EH (cell line): ENCODE measurements at places on chromosomes 13 and 19.

DNA sequence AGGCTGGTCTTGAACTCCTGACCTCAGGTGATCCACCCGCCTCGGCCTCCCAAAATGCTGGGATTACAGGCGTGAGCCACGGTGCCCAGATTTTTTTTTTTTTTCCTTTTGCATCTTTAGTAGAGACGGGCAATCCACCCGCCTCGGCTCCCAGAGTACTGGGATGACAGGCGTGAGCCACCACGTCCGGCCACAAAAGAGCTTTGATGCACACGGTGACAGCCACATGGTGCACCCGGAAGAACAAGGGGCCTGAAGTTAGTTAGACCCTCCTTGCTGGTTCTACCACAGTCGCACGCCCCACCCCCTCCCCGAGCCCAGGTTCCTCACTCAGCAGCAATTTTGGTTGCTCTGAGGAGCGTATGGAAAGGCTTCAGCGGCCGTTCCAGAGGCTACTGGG lies 54.2 kb upstream of the USE1 start:
- DNase-seq = no peak

GRCh38 chr13:96795670-96796069 lies 198.6 kb downstream of the OXGR1 start:
- no peak for DNase-seq

GRCh38 chr13:100525453-100526317 lies 62.9 kb downstream of the GGACT start:
- no peak for DNase-seq

DNA sequence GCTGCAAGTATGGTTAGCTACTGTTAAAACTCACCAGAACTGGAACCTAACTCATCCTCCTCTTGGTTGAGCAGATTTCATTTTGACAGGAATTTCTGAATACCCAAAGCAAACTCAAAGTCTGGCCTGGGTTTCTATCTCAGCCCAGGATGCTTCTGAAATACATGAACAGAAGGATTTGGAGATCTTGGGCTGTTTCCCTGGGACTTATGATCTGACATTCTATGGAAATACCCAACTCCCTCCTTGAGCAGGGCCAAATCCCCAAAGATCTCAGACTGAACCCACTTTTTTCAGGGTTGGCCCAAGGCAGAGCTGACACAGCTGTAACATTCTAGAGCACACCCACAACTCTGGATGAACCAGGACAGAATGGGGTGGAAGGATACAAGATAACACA lies 1.1 kb upstream of the ITM2B start:
- no peak for DNase-seq

DNA sequence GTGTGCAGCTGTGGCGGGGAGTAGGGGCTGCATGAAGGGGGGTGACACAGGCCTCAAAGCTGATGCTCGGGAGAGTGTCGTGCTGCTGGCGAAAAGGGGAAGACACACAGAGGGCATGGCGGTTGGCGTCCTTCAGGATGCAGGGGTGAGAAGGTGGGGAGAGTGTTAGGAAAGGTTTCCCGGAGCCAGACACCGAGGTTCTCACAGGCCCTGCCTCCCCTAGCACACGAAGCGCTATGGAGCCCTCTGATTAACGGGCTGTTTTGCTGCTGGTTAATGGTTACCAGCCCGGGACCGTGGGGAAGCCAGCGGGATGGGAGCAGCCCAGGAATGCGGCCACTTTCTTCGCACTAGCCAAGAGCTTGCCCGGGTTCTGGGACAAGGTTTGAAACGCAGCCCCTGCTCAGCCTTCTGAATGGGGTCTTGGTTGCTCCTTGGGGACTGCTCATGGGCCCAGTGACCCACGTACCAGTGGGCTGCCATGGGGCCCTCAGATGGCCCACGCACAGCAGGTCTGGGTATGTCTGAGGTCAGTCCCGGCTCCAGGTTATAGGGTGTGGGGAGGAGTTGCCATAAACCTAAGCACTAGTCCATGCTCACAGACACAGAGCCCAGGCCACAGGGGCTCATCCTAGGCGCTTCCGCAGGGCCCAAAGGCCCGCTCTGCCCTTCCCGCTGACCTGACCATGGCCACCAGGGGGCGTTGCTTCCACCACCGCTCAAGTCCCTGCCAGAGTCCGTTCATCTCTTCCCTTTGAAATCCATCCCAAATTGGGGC lies 31.3 kb upstream of the ISYNA1 start:
- DNase-seq = peak; percentile 66

GRCh38 chr13:41802684-41803444 lies 158.0 kb downstream of the VWA8 start:
- DNase-seq = peak; percentile 84

DNA sequence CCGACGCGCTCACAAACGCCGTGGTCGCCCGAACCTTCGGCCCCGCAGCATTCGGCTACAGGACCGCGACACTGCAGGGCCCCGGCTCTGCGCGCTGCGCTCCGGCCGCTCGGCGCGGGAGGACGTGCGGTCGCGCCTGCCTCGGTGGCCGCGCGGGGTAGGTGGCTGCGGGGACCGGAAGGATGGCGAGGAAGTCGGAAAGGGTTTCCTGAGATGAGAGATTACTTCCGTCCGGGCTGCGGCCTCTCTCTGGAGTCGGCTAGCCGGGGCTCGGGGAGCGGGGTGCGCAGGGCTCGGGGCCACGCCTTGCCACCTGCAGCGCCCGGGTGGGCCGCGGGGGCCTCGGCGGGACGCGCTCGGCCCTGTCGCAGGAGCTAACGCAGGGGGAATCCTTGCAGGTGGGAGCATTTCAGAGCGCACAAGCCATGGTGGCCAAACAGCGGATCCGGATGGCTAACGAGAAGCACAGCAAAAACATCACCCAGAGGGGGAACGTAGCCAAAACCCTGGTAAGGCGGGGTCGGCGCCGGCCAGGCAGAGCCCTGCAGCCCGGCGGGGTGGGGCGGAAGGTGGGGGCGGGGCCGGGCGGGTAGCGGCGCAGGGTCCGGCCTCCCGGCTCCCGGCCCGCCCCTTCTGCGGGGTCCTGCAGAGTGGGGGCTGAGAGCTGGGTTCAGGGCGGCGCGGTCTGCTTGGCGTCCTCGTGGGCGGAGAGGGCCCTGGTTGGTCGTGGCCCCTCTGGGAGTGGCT lies at the start of gene SERP2:
Gene SERP2 (plus strand): TSS at position 224 of the 747 bp plus-strand sequence. CDS start 202 bp downstream, at position 426.
- peak; percentile 27 for DNase-seq

- no peak for DNase-seq
Measured at GRCh38 chr13:107250628-107251027, 682.7 kb upstream of the ARGLU1 start.

GRCh38 chr19:7928741-7929701 lies 3.1 kb upstream of the CTXN1 start:
- DNase-seq = peak; percentile 91

DNA sequence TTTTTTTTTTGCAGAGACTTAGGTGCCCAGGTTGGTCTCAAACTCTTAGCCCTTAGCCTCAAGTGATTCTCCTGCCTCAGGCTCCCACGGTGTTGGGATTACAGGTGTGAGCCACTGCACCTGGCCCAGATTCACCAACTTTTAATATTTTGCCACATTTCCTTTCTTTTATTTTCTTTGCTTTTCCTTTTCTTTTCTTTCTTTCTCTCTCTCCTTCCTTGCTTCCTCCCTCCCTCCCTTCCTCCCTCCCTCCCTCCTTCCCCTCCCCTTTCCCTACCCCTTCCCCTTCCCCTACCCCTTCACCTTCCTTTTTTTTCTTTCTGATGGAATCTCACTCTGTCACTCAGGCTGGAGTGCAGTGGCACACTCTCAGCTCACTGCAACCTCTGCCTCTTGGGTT lies 35.3 kb downstream of the BICRA start:
- DNase-seq = no peak

DNA sequence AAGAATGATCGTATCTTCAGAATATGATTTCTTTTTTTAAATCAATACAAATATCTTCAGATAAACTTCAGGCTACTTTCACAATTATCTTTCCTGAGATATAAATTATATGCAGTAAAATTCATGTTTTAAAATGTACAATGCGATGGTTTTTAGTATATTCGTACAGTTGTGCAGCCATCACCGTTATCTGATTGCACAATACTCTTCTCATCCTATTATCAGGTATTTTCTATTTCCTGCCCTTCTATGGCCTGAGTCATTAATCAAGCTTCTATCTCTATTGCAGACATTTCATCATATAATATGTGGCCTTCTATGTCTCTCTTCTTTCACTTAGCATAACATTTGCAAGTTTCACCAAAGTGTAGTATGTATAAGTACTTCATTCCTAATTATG lies 1360.2 kb upstream of the SLC10A2 start:
- no peak for DNase-seq

GRCh38 chr19:33864311-33864850 lies 67.7 kb downstream of the KCTD15 start:
- DNase-seq = no peak

DNA sequence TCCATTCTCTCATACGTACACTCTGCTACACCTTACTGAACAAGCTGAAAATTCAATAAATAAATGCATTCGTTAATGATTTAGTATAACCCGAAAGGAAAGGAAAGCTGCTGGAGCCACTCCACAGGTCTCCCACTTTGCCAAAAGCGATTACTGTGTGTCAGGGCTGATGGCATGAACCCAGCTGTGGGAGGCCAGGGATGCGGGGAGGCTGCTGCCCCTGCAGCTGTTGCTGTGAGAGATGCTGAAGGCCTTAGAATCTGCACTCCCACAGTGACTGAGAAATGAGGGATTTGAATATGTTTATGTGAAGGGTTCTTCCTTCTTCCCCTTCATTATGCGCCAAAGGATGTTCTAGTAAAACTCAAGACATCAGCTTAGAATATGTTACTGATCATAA lies 58.7 kb upstream of the NBEA start:
- no peak for DNase-seq

DNA sequence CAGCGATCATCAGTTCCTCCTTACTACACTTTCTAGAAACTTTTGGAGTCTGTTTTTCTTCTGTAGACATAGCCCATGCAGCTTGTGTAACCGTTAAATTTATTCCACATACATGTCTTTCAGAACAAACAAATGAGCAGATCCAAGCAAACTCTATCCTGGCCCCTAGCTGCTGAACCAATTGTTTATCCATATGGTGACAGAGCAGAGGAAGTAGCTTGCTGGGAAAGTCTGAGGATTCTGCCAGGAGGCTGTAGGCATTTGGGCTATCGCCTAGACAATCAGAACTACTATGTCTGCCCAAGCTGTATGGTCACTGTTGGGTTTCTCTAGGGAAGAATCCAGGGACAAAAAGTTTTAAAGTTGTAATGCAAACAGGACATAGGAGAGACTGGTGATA lies 343.7 kb downstream of the SPRY2 start:
- no peak for DNase-seq

GRCh38 chr19:33712268-33712667 lies 84.4 kb upstream of the KCTD15 start:
- no peak for DNase-seq

- DNase-seq = peak; percentile 42
Measured at GRCh38 chr19:50358483-50359327, 6.7 kb downstream of the NAPSA start.

- DNase-seq = peak; percentile 67
Measured at GRCh38 chr19:17234911-17235299, 8.9 kb downstream of the OCEL1 start.

- DNase-seq = peak; percentile 40
Measured at GRCh38 chr19:15166700-15167099, 34.1 kb downstream of the NOTCH3 start.

- no peak for DNase-seq
Measured at GRCh38 chr19:6421075-6422014, 3.3 kb downstream of the KHSRP start.

GRCh38 chr19:33730858-33731607 lies 65.6 kb upstream of the KCTD15 start:
- DNase-seq = no peak

DNA sequence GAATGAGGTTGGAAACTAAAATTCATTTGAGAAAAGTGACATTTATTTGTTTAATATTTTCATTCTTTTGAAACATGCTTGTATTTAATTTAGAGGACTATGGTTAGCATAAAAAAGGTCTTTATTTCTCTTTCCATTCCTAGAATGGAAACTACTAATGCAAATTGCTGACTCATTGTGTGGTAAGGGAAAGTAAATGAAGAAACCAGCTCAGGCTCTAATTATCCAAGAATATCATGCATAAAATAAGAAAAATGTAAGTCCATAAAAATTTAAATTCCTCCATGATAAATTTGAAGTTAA lies 777.0 kb upstream of the SLITRK1 start:
- DNase-seq = peak; percentile 58

GRCh38 chr13:39740761-39741160 lies 85.3 kb downstream of the COG6 start:
- no peak for DNase-seq

GRCh38 chr13:113827021-113827420 lies 36.9 kb downstream of the GAS6 start:
- no peak for DNase-seq

GRCh38 chr19:14119644-14120496 lies 2.3 kb upstream of the PRKACA start:
- no peak for DNase-seq

DNA sequence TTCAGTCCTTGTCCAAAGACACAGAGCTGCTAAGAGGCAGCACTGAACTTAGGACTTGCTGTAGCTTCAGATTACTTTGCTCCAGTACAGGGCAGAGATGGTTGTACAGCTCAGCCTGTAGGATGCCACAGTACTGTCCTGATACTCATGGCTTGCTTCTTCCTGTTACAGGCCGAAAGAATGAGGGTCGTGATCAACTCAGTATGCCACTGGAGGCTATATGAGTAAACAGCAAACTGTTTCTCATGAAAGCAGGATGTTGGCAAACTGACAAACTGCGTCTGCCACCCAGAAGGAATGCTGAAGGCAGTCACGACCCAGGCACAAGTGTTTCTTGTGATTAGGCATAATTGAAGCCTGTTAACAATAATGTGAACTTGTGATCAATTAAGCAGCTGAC lies 2.8 kb downstream of the ZNF749 start:
- DNase-seq = peak; percentile 34

DNA sequence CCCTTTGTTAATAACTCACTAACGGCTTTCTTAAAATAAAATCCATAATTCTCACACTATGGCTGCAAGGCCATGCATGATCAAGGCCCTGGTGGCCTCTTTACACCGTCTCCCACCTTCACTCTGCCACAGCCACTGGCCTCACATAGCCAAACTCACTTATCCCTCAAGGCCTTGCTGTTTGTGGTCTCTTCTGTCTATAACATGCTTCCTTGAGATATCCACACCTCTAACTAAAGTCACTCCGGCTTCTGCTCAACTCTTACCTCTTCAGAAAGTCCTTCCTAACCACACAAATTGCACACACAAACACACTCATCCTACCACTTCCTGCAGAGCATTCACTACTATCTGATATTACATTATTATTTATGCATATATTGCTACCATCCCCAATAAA lies 262.5 kb downstream of the DIAPH3 start:
- DNase-seq = no peak

- no peak for DNase-seq
Measured at GRCh38 chr13:104832231-104832630, 1703.2 kb downstream of the EFNB2 start.

DNA sequence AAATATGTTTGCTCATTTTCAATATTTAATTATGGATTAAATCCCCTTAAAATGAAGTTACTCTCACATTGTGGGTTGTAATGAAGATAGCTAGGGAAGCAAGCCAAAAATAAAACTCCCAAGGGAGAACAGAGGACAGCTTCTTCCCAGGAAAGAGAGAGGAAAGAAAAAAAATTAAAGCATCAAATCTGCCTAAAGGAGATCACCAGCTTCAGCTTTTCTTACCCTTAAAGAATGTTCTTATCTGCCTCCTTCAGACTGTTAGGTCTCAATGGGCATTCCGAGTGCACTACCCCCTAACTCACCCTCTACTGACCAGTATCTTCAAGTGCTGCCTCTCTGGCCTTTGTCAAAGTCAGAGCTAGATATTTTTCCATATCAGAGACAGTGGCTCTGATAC lies 55.2 kb downstream of the XPO4 start:
- DNase-seq = no peak
